ENCODE measurements at places on chromosomes 5 and 9.

- no peak for DNase-seq
Observed at GRCh38 chr5:59577485-59577884, 316.0 kb downstream of the PDE4D start.

GRCh38 chr5:139232147-139232724, 34.1 kb upstream of the SIL1 start:
- DNase-seq, result no peak

DNA sequence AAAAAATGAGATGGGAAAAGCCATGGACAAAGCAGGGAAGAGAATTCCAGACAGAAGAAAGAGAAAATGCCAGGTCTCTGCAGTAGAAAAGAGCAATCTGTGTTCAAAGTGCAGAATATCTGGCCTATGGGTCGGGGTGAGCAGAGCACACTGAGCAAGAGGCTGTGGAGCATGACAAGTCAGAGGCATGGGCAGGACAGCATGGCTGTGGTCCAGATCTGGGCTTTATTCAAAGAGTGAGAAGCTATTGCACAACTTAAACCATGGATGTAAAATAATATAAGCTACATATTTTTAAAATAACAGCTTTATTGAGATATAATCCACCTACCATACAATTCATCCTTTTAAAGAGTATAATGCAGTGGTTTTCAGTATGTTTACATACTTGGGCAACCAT, 133.1 kb upstream of the SPDL1 start:
- no peak for DNase-seq

- DNase-seq, result no peak
Observed at GRCh38 chr5:57111993-57112392, 61.9 kb upstream of the GPBP1 start.

GRCh38 chr5:68231414-68232076, 16.0 kb downstream of the PIK3R1 start:
- DNase-seq, result no peak

GRCh38 chr9:68731857-68732256, 26.8 kb downstream of the PIP5K1B start:
- DNase-seq, result no peak

GRCh38 chr9:34570809-34571480, 18.6 kb downstream of the CNTFR start:
- DNase-seq, result no peak

DNA sequence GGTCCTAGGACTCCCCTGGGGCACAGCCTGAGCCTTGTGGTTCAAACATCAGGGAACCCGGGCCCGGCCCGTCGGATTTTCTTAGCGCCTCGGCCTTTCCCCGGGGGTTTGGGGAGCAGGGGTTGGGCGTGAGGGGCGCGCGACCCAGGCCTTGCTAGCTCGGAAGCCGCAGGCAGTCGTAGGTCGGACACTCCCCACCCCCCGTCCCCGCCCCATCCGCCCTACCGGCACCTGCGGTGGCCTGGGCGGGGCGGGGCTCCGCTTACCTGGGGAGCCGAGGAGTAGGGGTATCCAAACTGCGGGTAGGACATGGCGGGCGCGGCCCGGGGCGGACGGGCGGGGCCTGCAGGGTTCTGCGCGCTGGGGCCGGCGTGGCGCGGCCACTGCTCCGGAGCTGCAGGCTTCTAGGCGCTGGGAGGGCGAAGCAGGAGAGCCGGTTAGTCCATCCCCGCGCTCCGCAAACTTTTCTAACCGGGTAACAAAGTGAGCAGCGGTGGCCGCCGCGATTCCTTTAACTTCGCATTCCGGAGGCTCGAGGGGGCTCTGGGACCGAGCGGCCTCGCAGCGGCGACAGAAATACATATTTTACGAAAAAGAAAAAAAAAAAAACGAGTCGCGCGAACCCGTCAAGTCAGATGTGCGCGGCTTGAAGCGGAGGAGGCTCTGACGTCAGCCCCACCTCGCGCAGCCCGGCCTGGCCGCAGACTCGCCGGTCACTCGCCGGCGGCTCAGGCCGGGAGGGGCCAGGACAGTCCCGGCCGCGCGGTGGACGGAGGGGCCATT, at the start of gene IRX4:
IRX4 (minus strand) TSS at position 589 of the 783 bp plus-strand sequence; CDS start at position 311, 278 bp downstream.
- no peak for DNase-seq

DNA sequence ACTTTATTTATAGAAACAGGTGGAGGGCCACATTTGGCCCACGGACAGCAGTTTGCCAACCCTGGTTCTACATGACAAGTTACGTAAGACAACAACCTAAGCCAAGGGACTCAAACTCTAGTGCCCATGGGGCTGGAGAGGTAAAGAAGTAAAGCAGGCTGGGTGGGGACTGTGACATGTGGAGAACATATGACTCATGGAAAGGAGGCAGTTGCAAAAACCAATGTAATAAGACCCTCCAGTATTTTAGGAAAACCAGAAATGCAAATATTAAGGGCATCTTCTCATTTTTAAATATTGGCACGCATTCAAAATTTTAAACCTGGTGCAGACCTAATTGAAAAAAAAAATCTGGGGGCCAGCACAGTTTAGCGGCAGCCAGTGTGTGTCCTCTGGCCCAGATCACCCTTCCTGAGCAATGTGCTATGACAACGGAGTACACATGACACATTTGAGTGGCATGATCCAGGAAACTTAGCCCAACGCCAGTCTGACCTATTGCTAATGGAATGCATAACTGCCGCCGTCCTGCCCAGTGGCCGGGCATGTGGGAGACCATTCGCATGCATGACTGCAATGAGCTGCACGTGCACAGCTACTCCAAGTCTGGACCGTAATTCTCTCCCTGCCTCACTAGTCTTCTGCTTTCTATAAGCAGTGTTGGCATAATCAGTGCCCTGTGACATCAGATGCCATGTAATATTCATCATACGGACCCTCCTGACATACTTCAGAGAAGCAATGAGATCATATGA, 97.2 kb downstream of the SH3TC2 start:
- no peak for DNase-seq
